ENCODE measurements at places on chromosomes 11 and 22.
A peak's percentile ranks its signal among the peaks of the same experiment; 100 is the strongest.

DNA sequence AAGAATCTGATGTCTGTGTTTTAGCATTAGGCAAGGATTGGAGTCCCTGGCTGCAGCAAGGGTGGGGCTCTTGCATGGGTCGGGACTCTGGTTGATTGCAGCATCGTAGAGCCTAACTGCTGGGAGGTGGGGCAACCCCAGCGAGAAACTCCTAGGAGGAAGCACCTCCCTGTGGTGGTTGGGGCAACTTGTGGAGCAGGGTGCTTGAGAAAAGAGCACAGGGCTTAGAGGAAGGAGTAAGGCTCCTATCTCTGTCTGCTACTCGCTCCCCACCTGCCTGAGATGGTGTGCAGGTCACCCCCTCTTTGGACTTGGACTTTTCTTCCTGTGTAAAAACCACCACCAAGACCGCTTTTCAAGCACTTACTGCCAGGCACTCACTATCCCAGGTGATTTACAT is 15.6 kb downstream of the SREBF2 start:
- DNase-seq, result peak; percentile 25

GRCh38 chr11:24470431-24470830 is 26.4 kb upstream of the LUZP2 start:
- DNase-seq, result no peak

DNA sequence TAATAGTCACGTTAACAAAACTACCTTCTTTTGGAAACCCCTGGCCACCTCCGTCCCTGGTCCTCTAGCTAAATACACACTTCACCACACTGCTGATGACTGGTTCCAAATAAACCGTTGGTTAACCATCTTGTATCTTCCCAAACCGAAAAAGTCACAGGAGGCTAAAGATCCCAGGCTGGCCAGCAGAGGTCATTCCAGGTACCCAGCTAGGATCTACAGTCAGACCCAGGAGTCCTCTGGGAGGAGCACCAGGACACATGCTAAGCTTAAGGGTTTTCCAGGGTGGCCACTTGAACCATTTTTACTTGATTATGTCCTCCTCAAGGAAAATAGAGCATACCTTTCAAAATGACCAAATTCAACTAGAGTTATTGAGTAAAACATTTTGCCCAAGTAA is 103.2 kb downstream of the ETS1 start:
- no peak for DNase-seq

- DNase-seq, result peak; percentile 77
Measured at GRCh38 chr11:76318744-76319384, 62.1 kb downstream of the THAP12 start.

DNA sequence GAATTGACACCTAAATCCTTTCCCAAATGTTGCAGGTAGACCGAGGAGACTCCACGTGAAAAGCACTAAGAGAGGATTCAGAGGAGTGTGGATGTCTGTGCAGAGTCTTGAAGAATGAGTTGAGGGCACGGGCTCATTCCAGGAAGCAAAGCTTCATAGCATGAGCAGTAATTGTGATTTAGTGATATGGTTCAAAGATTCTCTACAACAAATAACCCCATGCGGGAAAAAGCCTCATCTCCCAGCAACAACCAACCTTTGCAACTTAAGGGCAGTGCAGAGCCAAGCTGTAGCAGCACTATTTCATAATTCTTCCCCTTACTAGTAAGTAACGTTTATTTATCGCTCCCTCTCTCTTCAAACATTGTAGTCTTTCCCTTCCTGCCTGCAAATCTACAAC is 87.5 kb upstream of the CLMP start:
- DNase-seq, result no peak

GRCh38 chr22:47123827-47124442 is 361.5 kb downstream of the TBC1D22A start:
- DNase-seq, result no peak

DNA sequence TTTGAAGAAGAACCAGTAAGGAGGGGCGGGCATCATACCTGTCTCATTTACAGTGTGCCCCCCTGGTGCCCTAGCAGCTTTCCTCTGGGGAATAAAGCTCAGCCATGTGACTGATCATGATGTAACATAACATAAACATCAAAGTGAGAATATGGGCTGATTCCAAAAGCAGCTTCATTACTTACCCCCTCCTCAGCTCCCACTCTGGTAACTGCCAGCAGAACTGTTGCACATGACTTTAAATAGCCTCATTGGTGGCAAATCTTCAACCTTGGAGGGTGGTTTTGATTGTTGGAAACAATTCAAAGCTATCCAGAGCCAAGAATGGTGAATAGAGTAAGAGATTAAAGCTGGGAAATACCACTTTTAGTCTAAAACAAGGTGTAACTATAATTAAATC is 384.6 kb downstream of the BUD13 start:
- DNase-seq, result no peak

GRCh38 chr11:60757231-60757800 is 649 bp downstream of the MS4A15 start:
- no peak for DNase-seq

GRCh38 chr11:28702871-28703270 is 594.7 kb downstream of the METTL15 start:
- no peak for DNase-seq

- no peak for DNase-seq
Measured at GRCh38 chr22:22109693-22110466, 127.3 kb upstream of the TOP3B start.

DNA sequence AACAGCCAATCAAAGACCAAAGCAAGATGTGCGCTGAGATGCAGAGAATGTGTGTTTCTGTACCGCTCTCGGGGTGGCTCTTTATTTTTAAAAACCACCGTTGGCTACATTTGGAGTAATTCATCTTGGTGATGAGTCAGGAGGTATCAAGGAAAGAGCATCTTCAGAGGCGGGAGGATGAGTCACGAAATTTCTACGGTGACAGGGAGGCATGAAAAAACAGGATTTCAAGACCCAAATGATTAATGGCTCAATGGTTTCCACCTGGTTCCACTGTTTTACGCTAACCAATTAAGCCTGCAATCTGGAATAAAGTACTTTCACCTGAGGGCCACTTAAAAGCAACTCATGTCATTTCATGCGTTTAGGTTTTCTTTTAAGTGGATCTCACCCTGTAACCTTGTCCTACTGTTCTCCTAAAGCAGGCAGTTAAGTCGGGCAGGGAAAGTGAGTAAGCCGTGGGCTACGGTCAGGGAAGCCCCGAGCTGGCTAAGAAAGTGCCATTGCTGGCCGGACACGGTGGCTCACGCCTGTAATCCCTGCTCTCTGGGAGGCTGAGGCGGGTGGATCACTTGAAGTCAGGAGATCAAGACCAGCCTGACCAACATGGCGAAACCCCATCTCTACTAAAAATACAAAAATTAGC is 74.6 kb downstream of the CELSR1 start:
- no peak for DNase-seq

DNA sequence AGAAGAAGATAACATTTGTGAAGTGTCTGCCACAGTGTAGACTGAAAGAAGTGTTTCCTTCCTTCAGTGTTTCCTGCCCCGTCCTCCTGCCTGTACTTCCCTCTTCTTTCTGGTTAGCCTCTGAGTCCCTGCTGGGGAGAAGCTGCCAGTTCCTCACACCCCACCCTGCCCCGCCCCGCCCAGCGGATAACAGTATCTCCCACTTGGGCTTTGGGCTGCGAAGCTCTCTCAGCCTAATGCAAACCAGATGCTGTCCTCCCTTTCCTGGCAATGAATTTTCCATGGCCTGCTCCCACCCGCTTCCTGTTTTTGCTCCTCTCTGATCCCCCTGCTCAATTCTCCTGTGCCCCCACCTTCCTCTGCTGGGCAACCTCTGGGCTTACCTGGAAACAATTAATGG is 5.2 kb upstream of the RAB3IL1 start:
- peak; percentile 95 for DNase-seq

DNA sequence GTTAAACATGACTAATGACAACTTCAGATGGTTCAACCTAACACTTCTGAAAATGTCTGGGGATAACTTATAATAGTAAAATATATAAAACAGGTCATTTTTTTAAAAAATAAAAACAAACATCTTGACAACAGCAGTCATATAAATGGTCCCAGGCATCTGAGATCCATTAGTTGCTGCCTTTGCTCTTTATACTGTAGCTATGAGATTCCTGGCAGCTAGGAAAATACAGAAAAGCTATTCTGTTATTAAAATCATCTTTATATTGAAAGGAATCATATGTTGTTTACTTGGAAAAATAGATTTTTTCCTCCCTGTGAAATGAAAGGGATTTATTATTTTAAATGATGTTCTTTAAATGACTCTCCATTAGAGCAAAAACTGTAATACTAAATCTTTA is 55.7 kb upstream of the DEUP1 start:
- DNase-seq, result no peak

- peak; percentile 70 for DNase-seq
Measured at GRCh38 chr11:123429913-123430720, at the start of gene GRAMD1B. TSS of gene GRAMD1B (plus strand) at chr11:123430269. CDS start at chr11:123430793, 524 bp downstream.

DNA sequence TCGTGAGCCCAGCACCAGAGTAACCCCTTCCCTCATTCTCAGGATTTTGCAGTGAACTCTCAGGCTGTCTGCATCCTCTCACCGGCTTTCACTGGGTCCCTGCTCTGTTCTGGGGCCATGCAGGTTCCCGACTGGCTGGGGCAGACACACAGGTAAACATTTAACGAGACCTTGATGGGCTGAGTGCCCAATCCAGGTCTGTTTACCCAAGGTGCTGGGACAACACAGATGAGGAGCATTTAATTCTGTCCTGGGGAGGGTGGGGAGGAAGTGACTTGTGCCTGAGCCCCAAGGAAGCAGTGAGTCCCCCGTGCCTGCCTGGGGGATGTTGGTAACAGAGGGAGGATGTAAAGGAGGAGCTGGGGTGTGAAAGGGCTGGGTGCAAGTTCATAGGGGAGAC is 4.4 kb downstream of the BIK start:
- DNase-seq, result no peak

DNA sequence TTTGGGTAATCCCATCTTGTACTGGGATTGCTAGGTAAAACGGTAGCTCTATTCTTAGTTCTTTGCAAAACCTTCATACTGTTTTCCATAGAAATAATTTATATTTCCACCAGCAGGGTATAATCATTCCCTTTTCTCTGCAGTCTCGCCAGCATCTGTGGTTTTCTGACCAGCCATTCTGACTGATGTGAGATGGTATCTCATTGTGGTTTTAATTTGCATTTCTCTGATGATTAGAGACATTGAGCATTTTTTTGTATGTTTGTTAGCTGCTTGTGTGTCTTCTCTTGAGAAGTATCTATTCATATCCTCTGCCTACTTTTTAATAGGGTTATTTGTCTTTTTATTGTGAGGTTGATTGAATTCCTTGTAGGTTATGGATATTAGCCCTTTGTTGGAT is 220.9 kb downstream of the PGR start:
- peak; percentile 23 for DNase-seq

- DNase-seq, result peak; percentile 15
Measured at GRCh38 chr11:12330485-12331231, 46.7 kb upstream of the PARVA start.

DNA sequence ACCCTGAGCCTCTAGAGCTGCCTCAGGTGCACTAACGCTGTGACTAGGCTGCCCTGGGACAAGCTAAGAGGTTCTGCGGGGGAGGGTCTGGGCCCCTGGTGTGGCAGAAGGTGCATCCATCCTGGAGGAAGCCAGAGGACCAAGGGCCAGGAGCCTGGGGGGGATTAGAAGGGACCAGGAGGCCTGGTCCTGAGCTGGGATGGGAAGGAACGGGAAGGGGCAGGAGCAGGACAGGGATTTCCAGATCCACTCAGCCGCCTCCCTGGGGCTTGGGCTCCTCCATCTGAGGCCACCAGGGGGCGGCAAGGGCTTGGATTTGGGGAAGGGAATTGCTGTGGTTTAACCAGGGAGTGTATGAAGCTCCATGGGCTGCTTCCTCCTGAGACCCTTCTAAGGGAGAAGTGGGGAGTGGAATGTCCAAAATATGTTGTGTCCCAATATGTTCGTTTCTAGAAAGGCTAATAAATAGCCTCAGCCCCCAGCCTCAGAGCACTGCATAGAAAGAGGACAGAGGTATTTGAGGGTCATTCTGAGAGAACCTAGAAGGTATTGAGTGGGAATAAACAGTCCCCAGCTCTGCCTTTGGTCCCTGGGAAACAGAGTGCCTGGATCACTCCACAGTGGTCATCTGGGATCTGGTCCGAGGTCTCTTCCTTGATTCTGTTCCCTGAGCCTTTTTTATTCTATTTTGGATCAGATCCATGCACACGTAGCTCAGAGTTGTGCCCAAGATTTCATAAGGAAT is 17.4 kb upstream of the PRAME start:
- peak; percentile 63 for DNase-seq

GRCh38 chr22:43512279-43512678 is 100.5 kb downstream of the MPPED1 start:
- DNase-seq, result no peak

GRCh38 chr11:74403607-74404321 is 5.5 kb upstream of the PGM2L1 start:
- DNase-seq, result no peak

- no peak for DNase-seq
Measured at GRCh38 chr11:27187848-27188621, 147.4 kb downstream of the BBOX1 start.

GRCh38 chr11:39209981-39210380 is 2249.5 kb downstream of the LRRC4C start:
- no peak for DNase-seq

GRCh38 chr22:40436505-40437431 is 66.4 kb downstream of the SGSM3 start:
- peak; percentile 81 for DNase-seq

GRCh38 chr11:95505927-95506426 is 275.0 kb upstream of the SESN3 start:
- DNase-seq, result peak; percentile 63

DNA sequence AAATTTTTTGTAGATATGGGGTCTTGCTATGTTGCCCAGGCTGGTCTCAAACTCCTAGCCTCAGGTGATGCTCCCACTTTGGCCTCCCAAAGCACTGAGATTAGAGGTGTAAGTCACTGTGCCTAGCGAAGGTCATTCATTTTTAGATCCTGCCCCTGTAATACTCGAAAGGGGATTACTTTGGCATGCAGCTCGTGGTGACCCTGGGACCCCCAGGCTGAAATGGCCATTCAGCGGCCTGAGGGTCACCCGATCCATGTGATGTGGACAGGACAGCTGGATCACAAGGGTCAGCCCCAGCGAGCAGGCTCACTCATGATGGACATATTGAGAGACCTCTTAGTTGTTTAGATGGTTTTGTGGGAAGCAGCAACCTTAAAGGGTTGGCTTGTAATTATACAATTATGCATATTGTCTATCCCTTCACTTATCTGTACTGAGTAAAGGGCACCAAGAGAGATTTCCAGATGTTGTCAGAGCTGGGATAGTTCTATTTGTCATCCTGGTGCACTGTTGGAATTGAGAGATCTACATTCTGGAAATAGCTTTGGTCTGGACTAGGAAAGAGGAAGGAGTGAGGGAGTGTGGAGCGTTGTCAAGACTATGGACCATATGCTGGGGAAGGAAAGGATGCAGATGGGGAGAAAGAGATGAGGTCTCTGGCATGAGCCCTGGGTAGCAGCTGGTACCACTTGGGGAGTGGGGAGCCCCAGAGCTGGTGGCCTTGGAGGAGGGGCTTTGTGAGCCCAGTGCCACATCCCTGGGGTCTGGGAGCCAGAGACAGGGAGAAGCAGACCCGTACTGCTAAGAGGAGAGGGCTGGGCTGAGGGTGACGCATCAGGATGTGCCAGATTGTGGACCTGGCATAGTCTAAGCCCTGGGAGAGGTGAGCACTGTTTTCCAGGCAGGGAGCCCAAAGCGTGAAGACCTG is 15.5 kb downstream of the RHBDD3 start:
- DNase-seq, result no peak

Measured in cardiac fibroblast (primary cell).